Brain pericyte (primary cell): ENCODE measurements at places on chromosomes 4 and X.

GRCh38 chr4:117596917-117597480 is 437.3 kb upstream of the NDST3 start:
- DNase-seq, result no peak

DNA sequence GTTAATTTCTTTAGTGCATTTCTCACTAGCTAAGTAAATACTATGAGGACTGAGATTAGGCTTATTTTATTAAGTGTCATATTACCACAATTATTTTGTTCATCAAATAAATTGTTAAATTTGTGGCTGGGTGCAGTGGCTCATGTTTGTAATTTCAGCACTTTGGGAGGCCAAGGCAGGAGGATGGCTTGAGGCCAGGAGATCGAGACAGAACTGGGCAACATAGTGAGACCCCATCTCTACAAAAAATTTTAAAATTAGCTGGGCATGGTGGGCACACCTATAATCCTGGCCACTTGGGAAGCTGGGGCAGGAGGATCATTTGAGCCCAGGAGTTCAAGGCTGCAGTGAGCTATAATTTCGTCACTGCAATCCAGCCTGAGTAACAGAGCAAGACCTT is 6.8 kb downstream of the SEC24D start:
- DNase-seq, result no peak

GRCh38 chr4:23384741-23385140 is 505.1 kb downstream of the PPARGC1A start:
- DNase-seq, result no peak

GRCh38 chr4:77023920-77024319 is 51.9 kb downstream of the CCNI start:
- no peak for DNase-seq

- DNase-seq, result no peak
Observed at GRCh38 chr4:121790976-121791375, 10.1 kb upstream of the EXOSC9 start.

GRCh38 chr4:89158884-89159503 is 47.7 kb downstream of the TIGD2 start:
- DNase-seq, result peak; percentile 8
